EH (cell line): ENCODE measurements at places on chromosomes 3 and 15.

DNA sequence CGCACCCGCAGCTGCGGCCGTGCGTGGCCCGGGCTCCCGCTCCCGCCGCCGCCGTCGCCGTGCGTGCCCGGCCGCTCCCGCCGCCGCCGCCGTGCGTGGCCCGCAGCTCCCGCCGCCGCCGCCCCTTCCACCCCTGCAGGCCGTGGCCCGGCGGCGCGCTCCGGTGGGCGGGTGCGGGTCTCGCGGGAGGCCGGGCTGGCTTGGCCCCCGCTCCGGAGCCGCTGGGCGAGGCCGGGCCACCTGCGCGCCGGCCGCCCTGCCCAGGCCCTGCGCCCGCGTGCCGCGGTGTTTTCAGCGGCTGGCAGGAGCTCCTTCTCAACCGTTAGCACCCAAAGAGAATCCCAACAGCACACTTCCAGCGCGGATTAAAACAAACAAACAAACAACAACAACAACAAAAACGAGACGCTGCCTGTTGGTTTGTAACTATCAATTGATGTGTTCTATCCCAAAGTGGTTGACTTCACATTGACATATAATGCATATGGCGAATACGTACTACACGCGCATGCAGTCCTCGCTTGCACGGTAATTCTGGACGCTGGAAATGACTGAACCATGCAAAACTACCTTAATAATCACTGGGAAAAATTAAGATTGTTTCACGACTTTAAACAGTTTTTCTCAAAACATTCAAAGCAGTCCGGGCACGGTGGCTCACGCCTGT lies 113.7 kb upstream of the GOLGA8J start:
- no peak for DNase-seq

GRCh38 chr15:52667597-52667996 lies 11.6 kb downstream of the ATOSA start:
- no peak for DNase-seq

DNA sequence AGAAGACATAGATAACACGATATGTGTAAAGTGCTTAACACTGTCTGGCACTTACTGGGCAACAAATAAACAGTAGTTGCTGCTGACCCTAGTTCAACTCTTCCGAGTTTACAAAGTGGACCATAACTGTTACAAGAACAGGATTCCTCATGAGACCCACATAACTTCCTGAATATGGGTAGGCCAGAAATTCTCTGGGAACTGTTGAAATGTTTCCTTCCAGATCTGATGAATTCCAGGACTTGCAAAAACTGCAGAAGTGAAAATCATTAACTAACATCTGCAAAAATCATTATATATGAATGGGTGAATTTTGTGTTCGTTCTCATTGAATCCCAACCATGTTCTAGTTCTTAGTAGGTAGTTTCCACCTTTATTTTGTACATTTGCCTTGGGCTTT lies 181.7 kb upstream of the MME start:
- no peak for DNase-seq

- DNase-seq = no peak
These were observed 22.8 kb downstream of the EIF4E3 start for GRCh38 chr3:71702131-71703024.

DNA sequence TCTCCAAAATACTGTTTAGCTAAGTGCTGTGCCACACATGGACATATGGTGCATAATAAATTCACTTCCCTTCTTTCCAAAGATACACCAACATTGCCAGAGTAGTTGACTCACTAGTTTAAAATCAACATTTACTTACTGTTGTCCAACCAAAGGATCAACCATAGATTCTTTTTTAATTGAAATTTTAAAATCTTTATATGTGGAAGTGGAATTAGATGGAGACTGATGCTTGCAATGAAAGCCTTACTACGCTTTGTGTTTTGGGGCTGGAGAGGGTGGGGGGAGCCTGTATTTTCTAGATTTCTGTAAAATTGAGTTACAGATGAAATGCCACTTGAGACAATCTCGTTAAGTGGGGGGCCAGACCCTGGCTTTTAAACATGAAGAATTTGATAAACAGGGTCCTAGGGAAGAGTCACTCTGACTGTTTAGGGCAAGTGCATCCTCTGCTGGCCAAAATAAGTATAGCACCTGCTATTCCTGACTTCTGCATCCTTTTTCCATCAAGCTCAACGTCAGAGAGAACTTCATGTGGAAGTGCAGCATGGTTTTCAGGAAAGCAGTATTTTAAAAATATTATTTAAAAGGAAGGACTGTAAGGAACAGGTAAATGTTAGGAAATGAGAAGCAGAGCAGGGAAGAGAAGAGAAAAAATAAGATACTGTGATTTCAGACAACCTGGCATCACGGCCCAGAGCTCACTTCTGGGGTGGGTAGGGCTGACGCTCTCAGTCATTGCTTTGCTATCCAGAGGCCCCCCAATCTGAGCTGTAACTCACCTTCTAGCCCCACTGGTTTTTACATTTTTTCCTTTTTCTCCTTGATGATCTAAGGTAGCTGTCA lies 76.7 kb downstream of the BOC start:
- DNase-seq = peak; percentile 67

DNA sequence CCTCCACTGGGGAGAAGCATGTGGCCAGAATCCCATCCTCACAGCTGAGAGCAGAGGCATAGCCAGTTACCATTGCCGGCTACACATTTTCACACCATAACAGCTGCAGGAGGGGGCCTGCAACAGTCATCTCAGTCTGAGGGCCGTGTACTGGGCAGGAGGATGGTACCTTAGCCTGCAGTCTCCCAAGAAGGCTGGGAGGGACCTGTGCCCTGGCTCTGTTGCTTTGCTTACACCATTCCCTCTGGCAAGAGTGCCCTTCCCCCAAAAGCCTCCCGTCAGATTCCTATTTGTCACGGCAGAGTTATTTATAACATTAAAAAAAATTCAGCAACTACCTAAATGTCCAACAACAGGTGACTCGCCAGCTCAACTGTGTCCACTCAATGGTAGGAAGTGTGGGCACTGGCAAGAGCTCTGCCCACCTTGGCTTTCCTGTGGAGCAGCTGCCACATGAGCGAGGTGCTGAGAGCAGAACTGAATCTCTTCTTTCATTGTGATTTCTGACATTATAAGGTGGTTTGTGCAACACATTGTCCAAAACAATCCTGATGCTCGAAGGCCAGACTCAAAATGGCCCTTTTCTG lies 4.4 kb downstream of the CAMKV start:
- DNase-seq = no peak

- DNase-seq = peak; percentile 84
These were observed 925.1 kb upstream of the NR2F2 start for GRCh38 chr15:95405447-95405846.

DNA sequence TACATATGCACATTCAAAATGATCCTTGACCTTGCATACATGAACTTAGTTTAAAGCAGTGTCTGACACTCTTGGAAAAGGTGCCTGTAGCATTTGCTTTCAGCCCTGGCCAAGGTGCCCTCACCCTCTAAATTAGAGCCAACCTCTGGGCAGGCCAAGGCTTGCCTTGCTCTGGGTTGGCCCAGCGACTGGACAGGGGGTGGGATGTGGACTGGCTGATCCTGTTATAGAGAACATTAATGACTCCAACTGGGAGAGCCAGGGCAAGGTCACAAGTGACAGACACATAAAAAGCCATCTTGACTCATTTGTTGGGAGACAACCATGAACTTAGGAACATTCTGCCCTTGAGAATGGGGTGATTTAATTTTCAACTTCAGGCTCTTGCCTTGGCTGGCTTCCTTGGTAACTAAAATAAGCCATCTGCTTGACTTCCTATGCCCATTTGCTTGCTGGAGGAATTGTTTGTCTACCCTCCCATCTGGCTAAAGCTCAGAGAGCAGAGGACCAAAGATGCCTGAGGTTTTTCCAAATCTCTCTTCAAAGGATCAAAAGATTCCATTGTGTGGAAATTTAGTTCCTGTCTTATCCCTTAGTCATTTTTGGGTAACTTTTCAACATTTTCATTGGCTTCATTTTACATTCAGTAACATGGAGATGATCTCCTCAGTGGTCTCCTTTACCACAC lies 403.7 kb downstream of the SOX2 start:
- DNase-seq = no peak

- DNase-seq = no peak
These were observed 424.9 kb upstream of the ZNF385D start for GRCh38 chr3:22175947-22176346.
